Urinary bladder (tissue), 4 donors: ENCODE measurements at places on chromosomes 1 and 21. TPM values are rescaled to one million over a fixed set of nuclear protein-coding genes. Genes with fewer than 3 reads are reported as not detected.

Gene MSH4
- 0.90 TPM for total RNA-seq

Gene KCNE2
- not detected for total RNA-seq

GRCh38 chr1:86865973-86866637 lies 47.8 kb downstream of the SELENOF start:
- DNase-seq: no peak

Gene SRGAP2
- total RNA-seq: 71.5 TPM

GRCh38 chr1:208028526-208028925 lies 117.6 kb upstream of the CD34 start:
- no peak for DNase-seq

Gene SAMSN1
- total RNA-seq: 16.2 TPM

Gene KDF1
- total RNA-seq: 2.3 TPM

DNA sequence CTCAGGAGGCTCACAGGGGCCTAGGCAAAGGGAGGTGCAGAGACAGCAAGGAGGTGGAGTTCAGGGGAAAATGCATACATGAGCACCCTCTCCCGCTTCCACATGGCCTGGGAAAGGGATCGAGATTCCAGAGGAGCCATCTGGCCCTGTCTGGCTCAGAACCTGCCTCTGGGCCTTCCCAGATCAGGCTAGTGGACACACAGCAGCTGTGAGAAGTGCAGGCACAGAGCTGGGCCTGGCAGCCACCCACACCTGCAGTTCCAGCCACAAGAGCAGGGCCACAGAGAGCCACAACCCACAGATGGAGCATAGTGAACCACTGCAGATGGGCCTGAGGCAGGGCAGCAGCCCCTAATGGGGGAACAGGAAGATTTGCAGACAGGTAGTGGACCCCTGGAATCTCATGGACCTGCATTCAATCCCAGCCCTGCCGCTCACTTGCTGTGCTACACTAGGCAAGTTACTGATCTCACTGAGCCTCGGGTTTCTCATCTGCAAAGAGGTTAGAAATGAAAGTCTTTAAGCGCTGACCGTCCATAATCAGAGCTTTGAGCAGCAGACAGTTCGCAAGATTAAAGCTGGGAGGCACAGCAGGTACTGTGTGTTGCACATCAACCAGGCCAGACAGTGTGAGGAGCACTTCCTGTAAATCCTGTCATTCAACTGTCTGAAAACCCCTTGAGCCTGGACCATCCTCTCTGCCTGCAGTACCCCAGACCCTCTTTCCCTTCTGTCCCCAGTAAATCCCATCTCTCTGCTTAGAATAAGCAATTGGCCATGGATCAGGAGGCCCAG lies 58.0 kb downstream of the MATN1 start:
- no peak for DNase-seq
